OCI-M1 (cell line): ENCODE measurements at places on chromosomes 7 and 10.

DNA sequence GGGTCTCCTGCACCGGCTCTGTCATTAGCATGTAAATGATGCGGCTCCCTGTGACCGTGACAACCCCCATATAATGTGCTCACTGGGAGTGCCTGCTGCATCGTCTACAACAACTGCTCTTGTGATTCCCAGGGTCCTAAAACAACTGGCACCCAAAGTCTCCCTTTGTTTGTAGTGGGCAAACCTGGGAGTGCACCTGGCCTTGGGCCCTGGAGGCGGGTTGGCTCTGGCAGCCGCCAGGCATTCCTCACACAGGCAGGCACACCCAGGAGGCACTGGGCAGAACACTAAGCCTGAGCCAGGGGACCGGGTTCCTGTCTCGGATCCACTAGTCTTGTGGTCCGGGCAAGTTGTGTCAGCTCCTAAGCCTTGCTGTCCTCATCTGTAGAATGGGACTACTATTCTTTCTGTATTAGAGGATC lies 115.5 kb upstream of the GPR26 start:
- DNase-seq, result no peak

- no peak for DNase-seq
Measured at GRCh38 chr7:90580051-90580450, 16.1 kb upstream of the CDK14 start.

DNA sequence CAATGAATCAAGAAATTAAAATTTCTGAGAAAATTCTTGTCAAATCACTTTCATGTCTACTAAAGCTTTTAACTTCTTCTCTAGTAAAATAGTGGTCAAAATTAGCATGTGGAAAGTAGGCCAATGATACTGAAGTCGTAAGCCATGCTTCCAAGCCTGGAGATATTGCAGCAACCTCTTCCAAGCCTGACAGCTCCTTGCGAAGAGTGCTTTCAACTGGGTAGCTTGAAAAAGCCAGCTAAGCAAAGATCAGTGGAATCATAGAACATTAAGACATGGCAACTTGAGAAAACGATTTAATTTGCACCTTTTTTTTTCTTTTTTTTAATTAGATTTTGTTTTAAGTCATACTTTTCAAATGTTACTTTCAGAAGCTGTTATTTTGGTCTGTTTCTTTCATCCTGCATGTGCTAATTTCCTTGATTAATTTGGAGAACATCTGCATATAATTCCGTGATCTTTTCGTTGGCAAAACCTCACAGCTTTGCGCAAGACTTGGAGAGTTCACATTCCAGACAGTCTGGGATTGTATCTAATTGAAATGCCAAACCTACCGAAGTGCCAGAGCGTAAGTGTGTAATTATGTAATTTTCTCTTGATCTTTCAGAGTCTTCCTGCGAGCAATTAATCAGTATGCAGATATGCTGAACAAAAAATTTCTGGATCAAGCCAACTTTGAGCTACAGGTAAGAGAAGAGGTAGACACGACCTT lies 142.2 kb upstream of the INSYN2A start:
- no peak for DNase-seq

DNA sequence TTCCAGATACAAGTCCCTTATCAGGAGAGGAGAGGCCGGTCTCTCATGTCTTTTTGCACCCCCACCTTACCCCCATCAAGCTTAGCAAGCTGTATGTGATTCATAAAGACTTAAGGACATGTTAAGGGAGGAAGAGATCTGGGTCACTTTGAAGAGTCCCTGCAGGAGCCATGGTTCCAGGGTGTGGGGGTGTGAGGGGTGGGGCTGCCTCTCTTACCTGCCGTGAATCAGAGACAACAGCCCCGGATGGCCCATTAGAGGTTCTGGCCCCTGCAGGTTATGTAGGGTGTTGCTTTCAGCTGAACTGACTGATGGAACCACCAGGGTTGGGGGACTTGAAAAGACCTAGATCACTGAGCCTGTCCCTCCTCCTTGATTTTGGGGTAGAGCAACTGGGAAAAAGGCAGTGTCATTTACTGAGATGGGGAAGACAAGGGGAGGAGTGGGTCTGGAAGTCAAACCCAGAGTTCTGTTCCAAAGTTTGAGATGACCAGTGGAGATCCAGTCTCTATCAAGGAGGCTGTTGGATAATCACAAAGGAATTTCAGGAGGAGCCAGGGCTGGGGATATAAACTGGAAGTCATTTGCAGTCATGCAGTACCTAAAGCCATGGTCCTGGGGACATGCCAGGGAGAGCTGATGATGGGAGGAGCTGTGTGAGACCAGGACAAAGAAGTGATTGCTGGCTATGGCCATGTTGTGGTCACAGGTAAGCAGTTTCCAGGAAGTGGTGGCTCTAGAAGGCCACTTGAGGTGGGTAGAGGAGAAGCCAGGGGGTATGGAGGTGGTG lies 23.1 kb downstream of the ADAMTS14 start:
- no peak for DNase-seq

DNA sequence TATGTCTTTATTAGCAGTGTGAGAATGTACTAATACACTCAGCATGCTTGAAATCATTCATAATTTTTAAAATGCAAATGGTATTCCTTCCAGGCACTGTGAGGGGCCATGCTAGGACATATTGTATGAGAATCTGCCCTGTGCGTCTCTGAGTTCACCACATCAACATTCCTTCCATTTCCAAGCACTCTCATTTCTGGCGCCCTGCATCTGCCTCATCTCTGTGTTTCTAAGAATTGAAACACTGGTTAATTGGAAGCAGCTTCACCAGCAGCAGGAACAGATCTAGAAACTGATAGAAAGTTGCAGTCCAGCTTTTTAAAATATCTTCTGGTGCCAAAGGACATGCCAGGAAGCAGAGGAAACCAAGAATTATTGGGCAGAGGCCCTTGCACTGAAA lies 555.9 kb upstream of the DPP6 start:
- DNase-seq, result no peak

- DNase-seq, result no peak
Measured at GRCh38 chr10:87706731-87707130, 47.1 kb downstream of the PAPSS2 start.

GRCh38 chr10:122233857-122234348 lies 37.2 kb upstream of the BTBD16 start:
- no peak for DNase-seq

GRCh38 chr10:90399782-90400181 lies 458.1 kb downstream of the HTR7 start:
- DNase-seq, result peak; percentile 71

GRCh38 chr7:17963281-17963680 lies 23.0 kb upstream of the SNX13 start:
- no peak for DNase-seq
